ENCODE measurements at places on chromosomes 4 and X. TPM values are rescaled to one million over a fixed set of nuclear protein-coding genes. Genes with fewer than 3 reads are reported as not detected.
A peak's percentile ranks its signal among the peaks of the same experiment; 100 is the strongest.

DNA sequence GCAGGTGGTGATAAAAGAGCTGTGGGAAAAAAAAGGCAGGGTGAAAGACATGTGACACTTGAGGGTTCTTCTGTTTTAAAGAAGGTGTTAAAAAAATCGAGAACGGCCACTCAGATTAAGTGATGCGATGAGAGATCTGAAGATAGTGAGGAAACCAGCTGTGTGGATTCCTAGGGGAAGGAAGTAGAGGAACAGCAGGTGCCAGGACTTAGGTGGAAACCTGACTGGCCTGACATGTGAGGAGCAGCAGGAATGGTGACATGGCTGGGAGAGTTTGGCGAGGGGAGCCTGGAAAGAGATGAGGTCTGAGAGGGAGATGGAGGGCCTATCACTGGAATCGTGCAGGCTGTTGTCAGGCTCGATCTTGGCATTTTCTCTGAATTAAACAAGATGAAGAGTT, 55.5 kb downstream of the BMPR1B start:
- no peaks in the 10 kb centered on the region for H3K36me3 ChIP-seq
- no peak for DNase-seq
- no peaks in the 10 kb centered on the region for H3K27me3 ChIP-seq
- no peak overlapping the region for H3K4me3 ChIP-seq
- H3K27ac ChIP-seq: no peak overlapping the region
- H3K4me1 ChIP-seq: no peaks in the 10 kb centered on the region

GRCh38 chr4:109735566-109736365, 5.9 kb upstream of the PLA2G12A start:
- H3K27ac ChIP-seq: peak overlapping the region; percentile 14
- no peak overlapping the region for H3K4me3 ChIP-seq
- DNase-seq: peak; percentile 79
- no peaks in the 10 kb centered on the region for H3K36me3 ChIP-seq
- H3K27me3 ChIP-seq: no peaks in the 10 kb centered on the region

DNA sequence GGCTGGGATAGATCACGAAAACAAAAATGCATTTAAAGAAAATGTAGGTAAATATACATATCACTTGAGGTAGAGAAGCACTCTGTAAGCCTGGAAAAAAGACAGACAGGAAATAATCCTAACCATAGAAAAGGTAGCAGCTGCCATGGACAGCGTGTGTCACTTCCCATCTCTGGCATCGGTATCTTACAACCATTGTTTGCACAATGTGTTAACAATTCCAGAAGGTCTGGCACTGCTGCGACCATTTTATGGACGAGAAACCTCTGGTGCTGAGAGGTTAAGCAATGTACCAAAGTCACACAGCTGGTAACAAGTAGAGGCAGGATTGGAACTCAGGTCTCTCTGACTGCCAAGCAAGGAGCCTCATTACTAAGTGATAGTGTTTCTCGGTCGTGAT, 1.7 kb upstream of the MTNR1A start:
- H3K36me3 ChIP-seq: no peaks in the 10 kb centered on the region
- H3K4me3 ChIP-seq: no peak overlapping the region
- no peak overlapping the region for H3K27ac ChIP-seq
- H3K4me1 ChIP-seq: no peaks in the 10 kb centered on the region
- no peak for DNase-seq
- H3K27me3 ChIP-seq: no peaks in the 10 kb centered on the region

- DNase-seq: peak; percentile 19
- H3K4me1 ChIP-seq: no peaks in the 10 kb centered on the region
- no peak overlapping the region for H3K27ac ChIP-seq
- H3K4me3 ChIP-seq: no peak overlapping the region
- H3K27me3 ChIP-seq: no peaks in the 10 kb centered on the region
Measured at GRCh38 chrX:4547213-4547836, 833.9 kb upstream of the PRKX start.

DNA sequence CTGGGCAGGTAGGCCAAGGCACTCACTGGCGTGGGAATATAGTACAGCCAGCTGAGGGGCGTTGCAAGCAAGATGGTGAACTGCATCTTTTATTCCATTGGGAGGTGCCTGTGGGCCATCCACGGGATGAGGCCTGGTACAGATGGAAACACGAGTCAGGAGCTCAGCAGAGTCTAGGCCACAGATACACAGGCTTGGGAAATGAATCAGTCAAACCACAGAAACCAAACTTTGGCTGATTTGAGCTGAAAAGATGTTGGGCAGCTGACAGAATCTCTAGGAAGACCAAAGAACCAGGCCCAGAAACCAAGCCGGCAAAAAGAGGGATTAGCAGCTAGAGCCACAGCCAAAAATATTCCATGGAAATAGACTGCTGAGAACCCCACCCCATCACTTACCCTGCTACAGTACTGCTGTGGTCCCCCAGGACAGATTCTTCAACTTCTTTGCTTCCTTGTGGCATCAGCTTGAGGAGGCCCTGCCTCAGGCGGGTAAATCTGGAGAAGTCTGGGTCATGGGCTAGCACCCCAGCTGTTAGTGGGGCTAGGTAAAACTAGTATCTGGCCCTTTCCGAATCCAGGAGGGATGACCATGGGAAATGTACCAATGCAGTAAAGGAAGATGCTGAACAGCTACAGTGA, 75.4 kb downstream of the TMEM131L start:
- H3K36me3 ChIP-seq: no peaks in the 10 kb centered on the region
- H3K27ac ChIP-seq: no peak overlapping the region
- DNase-seq: no peak
- peaks cover 13% of the 10 kb centered on the region for H3K4me1 ChIP-seq
- H3K27me3 ChIP-seq: no peaks in the 10 kb centered on the region

GRCh38 chrX:69987691-69988090, 62.0 kb downstream of the AWAT2 start:
- H3K27me3 ChIP-seq: no peaks in the 10 kb centered on the region
- H3K36me3 ChIP-seq: no peaks in the 10 kb centered on the region
- no peaks in the 10 kb centered on the region for H3K4me1 ChIP-seq
- H3K27ac ChIP-seq: no peak overlapping the region
- no peak for DNase-seq

GRCh38 chr4:87523307-87523706, 5.9 kb downstream of the SPARCL1 start:
- no peak overlapping the region for H3K4me3 ChIP-seq
- no peak for DNase-seq
- H3K27ac ChIP-seq: no peak overlapping the region
- no peaks in the 10 kb centered on the region for H3K36me3 ChIP-seq
- H3K27me3 ChIP-seq: no peaks in the 10 kb centered on the region
- peaks cover 8% of the 10 kb centered on the region for H3K4me1 ChIP-seq

DNA sequence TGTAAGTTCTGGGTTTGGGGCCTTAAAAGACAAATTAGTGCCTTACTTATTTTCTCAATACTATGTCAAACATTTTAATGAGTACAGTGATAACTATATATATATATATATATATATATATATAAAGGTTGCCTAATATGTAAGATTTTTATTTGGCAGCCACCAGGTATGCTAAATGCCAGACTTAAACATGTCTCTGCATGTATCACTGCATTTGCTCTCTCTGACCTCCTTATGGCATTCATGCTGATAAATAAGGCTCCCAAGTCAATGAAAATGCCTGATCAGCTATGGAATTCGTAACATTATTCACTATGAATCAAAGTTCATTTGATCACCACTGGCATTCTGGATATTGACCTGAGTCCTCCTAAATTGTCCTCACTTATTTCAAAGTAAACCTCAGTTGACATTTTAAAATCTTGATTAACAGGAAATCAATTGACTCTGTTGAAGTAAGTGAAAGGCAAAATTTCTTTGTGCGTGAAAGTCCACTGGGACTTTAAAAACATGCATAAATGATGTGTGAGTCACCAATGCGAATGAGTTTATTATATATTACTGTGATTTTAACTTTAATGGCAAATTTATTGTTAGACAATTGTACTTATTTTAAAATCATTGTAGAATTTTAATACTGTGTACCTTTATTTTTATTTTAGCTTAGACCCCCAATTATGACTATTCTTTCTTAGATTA, 29.2 kb upstream of the AREG start:
- DNase-seq: no peak
- no peak overlapping the region for H3K4me3 ChIP-seq
- H3K27ac ChIP-seq: no peak overlapping the region
- no peaks in the 10 kb centered on the region for H3K4me1 ChIP-seq

AKAP14 gene
- not detected for total RNA-seq

FHL1 gene
- total RNA-seq: 7.8 TPM

DNA sequence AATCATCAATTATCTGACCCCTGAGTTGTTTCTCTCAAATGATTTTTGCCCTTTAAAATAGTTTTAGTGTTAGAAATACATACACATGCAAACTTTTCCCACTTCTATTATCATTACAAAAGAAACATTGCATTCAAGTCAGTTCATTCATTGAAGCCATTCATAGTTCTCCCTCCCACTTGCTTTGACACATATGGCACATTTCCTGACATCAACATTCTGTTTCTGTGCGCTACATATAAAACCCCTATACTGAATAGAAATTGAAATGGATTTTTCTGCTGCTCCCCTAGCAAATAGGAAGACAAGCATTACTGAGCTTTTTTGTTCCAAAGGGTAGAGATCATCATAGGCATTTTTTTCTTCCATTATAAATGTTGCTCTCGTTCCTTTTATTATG, 497.9 kb upstream of the PCDH10 start:
- no peak for DNase-seq
- no peaks in the 10 kb centered on the region for H3K4me1 ChIP-seq
- no peak overlapping the region for H3K4me3 ChIP-seq
- no peaks in the 10 kb centered on the region for H3K36me3 ChIP-seq

- no peak overlapping the region for H3K27ac ChIP-seq
- peaks cover 32% of the 10 kb centered on the region for H3K4me1 ChIP-seq
- no peaks in the 10 kb centered on the region for H3K27me3 ChIP-seq
- H3K36me3 ChIP-seq: peaks cover 42% of the 10 kb centered on the region
Measured at GRCh38 chrX:41338436-41338835, 4.5 kb downstream of the DDX3X start.

KDR gene
- 6.4 TPM for total RNA-seq

- H3K4me1 ChIP-seq: no peaks in the 10 kb centered on the region
- H3K36me3 ChIP-seq: no peaks in the 10 kb centered on the region
- no peaks in the 10 kb centered on the region for H3K27me3 ChIP-seq
Measured at GRCh38 chrX:113260474-113260873, 419.8 kb upstream of the AMOT start.

DNA sequence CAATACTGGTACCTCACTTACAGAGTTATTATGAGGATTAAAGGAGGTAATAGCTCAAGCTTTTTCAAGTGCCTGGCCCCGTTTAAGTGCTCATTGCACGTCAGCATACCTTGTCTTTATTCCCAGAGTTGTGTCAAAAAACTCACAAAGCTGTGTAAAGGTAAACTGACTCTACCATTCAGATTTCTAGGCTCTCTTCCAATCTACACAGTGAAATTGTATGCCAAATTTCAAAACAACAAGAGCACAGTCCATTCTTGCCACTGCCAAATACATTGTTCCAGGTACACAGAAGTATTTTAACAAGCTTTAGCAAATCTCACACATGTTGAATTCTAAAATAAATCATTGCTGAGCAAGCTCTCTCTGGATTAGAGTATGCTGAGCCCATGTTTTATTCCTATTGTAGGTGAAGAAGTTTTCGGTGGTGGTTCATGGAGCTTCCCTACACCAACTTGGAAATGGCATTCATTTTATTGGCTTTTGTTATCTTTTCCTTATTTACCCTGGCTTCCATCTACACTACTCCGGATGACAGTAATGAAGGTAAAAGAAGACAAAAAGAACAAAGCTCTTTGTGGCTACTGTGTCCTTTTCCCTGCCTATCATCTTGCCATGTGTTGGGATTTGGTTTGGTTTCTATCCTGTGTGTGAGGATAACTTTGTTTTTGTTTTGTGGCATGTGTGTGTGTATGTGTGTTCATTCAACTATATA, 16.2 kb downstream of the SMIM31 start:
- no peak overlapping the region for H3K27ac ChIP-seq
- no peak for DNase-seq
- no peaks in the 10 kb centered on the region for H3K36me3 ChIP-seq
- H3K4me1 ChIP-seq: no peaks in the 10 kb centered on the region
- H3K4me3 ChIP-seq: no peak overlapping the region
- no peaks in the 10 kb centered on the region for H3K27me3 ChIP-seq

DNA sequence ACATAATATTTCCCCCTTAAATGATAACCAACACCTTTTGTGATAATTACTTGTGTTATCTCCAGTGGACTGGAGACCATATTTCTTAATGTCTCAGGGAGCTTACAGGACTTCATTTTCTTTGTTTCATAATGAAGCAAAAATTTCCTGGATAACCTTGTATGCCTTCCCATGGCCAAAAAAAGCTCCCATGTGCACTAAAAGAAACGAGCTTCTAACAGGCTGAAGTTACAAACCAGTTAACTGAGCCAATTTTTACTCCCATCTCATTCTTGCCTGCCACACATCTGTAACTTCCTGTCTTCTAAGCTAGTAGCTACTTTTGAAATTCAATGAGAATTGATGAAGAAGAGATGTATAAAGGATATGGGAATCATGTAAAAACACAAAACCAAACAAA, 32.8 kb downstream of the GATB start:
- DNase-seq: no peak
- no peak overlapping the region for H3K4me3 ChIP-seq
- no peaks in the 10 kb centered on the region for H3K4me1 ChIP-seq
- H3K27me3 ChIP-seq: no peaks in the 10 kb centered on the region
- H3K27ac ChIP-seq: no peak overlapping the region

CCDC120 gene
- 5.4 TPM for total RNA-seq

DNA sequence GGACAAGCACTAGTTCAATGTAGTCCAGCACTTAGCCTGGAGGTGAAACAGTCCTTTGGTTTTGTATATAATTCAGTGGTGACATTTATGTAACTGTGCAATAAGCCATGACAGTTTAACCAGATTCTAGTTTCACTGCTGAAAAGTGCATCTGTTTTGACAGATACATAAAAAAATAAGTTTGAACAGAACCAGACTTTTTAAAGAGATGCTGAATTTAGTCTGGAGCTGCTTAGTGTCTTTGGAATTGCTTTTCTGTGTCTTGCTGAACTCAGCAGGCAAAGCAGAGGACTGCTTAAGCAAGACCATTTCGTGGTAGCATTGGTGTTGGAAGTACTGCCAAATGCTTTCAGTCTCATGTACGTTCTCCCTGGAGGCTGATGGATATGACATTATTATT, 393.5 kb downstream of the MAPK10 start:
- no peaks in the 10 kb centered on the region for H3K36me3 ChIP-seq
- no peaks in the 10 kb centered on the region for H3K27me3 ChIP-seq
- DNase-seq: no peak
- no peak overlapping the region for H3K4me3 ChIP-seq

SCFD2 gene
- 8.5 TPM for total RNA-seq
